A549 (cell line): ENCODE measurements at places on chromosomes 16 and 17.

DNA sequence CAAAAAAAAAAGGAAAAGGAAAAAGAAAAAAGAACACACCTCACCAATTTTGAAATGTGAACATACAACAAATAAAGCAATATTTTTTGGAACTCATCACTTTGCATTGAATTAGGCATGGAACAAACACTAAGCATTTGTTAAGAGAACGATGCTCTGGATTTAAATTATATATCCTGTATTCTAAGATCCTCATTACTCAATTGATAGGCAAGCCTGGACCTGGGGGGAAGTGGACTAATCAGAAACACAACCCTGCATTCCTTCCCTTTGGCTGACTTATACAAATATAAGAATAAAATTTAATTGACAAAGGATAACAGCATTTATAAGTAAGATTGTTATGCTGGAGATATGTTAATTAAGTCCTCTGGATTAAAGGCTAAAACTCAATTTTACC lies 2.2 kb downstream of the GJC1 start:
- no peak for DNase-seq

DNA sequence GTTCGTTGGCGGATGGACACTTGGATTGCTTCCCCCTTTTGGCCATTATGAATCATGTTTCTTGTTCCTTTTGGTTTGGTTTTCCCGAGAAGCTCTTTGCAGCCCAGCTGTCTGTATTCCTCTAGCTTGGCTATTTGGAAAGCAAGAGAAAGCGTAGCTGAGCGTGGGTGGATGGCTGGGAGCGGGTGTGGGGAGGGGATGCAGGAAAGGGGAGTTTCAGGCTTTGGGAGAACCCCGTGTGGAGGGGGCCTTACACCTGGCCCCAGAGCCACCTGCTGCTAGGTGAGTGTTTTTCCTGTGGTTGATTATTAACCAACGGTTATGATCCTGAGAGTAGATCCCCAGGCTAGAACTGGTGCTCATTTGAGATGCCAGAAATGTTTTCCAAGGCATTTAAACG lies 103.7 kb downstream of the RAP1GAP2 start:
- no peak for DNase-seq

GRCh38 chr17:7014261-7014994 lies 2.0 kb downstream of the RNASEK start:
- DNase-seq: peak; percentile 96

DNA sequence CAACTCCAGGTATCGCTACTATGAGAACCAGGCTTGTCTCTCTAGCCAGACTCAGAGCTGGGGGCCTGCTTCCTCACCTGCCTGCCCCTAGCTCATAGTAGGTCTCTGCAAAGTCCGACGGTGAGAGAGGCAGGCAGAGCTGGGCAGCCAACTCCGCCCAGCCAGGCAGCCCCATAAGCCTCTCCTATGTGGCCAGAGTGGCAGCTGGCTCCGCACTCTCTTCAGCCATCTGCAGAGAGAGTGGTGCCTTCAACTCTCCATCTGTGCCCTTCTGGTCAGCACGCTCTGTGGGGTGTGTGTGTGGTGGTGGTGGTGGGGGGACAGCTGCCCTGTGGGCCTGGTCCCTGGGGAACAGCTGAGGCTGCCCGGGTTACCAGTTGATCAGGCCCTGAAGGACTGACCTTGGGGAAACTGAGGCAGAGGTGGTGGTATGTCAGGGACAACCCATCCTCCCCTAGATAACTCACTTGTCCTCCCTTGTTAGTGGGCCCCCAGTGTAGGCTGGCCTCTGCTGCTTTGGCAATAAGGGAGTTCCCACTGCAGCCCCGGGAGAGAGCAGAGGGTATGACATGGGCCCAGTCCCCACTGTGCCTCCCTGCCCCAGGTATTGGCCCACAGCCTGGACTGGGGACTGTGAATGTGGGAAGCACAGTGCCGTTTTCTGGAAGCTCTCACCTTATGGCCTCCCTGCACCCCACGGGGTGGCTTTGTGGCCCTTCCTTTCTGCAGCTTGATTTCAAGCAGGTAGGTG lies 1.8 kb upstream of the ADGRG1 start:
- DNase-seq: no peak

- DNase-seq: no peak
Measured at GRCh38 chr17:1130191-1130590, 49.6 kb downstream of the ABR start.

GRCh38 chr17:74149597-74150427 lies 53.7 kb upstream of the RPL38 start:
- DNase-seq: no peak
